Camera-type eye (tissue), 1 donor: ENCODE measurements at places on chromosomes 13 and 19. TPM values are rescaled to one million over a fixed set of nuclear protein-coding genes. Genes with fewer than 3 reads are reported as not detected.

Gene ACTMAP
- total RNA-seq, result 2.6 TPM

Gene ZNF865
- total RNA-seq, result 5.4 TPM

Gene BTBD2
- total RNA-seq, result 78.3 TPM

Gene ICAM5
- total RNA-seq, result 3.4 TPM

Gene ICAM3
- total RNA-seq, result 1.6 TPM

Gene MTMR6
- 41.2 TPM for total RNA-seq

Gene CNN2
- 60.9 TPM for total RNA-seq

Gene RLN3
- total RNA-seq, result not detected

Gene FUT2
- total RNA-seq, result 0.44 TPM

Gene ZNF98
- total RNA-seq, result 7.1 TPM

Gene ZNF613
- total RNA-seq, result 9.1 TPM

Gene NLRP5
- not detected for total RNA-seq

Gene TSEN34
- total RNA-seq, result 51.0 TPM

Gene ZNF470
- total RNA-seq, result 10.2 TPM

Gene UBE2L5
- not detected for total RNA-seq

Gene ERFL
- total RNA-seq, result not detected

Gene CYP2A7
- not detected for total RNA-seq

Gene STOML3
- total RNA-seq, result not detected

Gene ZNF846
- total RNA-seq, result 38.5 TPM

Gene NLRP4
- not detected for total RNA-seq
